Stimulated activated CD4-positive, alpha-beta T cell treated with anti-CD3 and anti-CD28 coated beads, Interleukin-1b, Interleukin-23, amount 100 ng/mL, for 1 hour (primary cell): ENCODE measurements at places on chromosomes 5 and 9.

DNA sequence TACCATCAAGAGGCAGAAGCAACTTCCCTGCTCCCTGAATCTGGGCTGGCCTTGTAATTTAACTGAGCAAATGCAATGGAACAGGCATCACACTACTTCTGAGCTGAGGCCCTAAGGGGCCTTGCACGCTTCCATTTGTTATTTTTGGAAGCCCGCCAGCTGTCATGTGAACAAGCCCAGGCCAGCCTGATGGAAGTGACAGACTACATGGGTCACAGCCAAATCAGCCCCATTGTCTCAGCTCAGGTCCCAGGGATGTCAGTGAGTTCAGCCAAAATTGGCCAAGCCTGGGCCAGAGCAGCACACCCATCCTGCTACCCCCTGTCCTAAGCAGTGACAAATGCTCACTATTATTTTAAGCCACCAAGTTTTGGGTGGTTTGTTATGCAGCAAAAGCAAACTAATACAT is 72.8 kb downstream of the PRRT1B start:
- no peak for DNase-seq

- DNase-seq: no peak
These were observed 289.9 kb downstream of the DMAC1 start for GRCh38 chr9:7509576-7510145.

GRCh38 chr5:138981131-138981530 is 106.0 kb upstream of the LRRTM2 start:
- DNase-seq: no peak

DNA sequence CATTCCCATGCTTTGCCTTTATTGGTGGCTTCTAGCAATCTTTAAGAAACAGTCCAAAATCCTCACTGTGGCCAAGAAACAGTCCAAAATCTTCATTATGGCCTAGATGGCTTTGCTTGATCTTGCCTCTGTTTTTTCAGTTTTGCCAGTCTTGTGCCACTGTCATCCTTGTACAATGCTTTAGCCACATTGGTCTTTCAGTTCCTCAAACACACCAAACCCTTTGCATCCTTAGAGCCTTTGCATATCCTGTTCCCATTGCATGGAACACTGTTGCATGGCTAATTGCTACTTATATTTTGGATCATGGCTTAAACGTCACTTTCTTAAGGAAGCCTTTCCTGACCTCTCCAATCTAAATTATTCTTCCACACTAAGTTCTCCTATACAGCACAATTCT is 22.1 kb downstream of the MRRF start:
- DNase-seq: no peak

DNA sequence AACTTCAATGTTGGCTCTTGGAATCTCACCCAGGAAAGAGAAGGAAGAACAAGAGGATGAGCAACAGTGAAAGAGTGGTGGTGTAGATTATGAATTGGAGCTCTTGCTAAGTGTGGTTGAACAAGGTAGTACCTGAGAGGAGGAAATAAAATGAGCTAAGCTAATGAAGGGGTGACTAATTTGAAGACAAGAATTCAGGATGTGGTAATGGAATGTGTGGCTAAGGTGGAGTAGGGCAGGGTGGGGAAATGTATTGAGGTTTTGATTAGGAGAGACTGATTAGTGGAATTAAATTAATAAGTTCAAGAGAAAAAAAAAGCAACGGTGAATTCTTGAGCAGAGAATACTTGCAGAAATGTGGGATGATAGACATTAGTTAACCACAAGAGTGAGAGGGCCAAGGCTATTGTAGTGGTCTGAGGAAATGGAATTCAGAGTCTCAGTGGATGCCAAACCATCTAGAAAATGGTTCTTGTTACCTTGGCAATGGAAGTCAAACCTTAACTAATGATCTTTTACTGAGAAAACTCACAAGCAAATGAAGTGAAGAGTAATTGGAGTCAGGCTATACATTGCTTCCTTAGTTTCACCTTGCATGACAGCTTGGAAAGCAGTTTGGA is 648.3 kb upstream of the ZNF608 start:
- DNase-seq: no peak

GRCh38 chr9:7103367-7103766 is 345.6 kb downstream of the KDM4C start:
- no peak for DNase-seq

DNA sequence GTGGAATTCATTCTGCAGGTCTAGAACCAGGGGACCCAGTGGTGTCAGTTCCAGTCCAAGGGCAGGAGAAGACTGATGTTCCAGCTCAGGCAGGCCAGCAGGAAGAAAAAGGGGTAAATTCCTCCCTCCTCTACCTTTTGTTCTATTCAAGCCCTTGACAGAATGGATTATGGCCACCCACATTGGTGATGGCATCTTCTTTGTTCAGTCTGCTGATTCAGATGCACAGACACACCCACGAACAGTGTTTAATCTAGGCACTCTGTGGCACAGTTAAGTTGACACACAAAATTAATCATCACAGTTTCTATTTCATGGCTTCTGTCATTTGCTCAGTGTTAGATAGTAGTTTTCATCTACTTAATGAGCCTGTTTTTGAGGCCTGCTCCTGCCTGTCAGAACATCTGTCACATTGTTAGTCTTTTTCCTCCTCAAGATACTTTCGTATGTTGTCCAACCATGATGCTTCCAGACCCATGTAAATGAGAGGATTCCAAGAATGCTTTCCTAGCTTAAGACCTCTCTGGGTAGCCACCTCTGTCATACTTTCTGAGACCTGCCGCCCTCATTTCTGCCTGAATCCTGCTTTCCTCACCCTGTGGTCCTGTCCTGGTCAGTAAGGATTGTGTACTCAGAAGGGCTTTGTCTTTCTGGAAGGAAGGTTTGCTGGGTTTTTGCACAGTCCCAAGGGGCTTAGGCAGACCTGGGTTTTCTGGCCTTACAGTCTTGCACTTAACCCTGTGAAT is 72.5 kb downstream of the SPIN1 start:
- no peak for DNase-seq

- no peak for DNase-seq
These were observed 3.3 kb downstream of the ANKS6 start for GRCh38 chr9:98793031-98793430.

GRCh38 chr5:166330036-166330435 is 1961.4 kb upstream of the WWC1 start:
- no peak for DNase-seq

GRCh38 chr5:79495311-79495710 is 18.6 kb downstream of the HOMER1 start:
- DNase-seq: no peak

GRCh38 chr9:99345942-99346341 is 123.9 kb downstream of the SEC61B start:
- DNase-seq: no peak

GRCh38 chr5:164306662-164307061 is 801.2 kb downstream of the MAT2B start:
- DNase-seq: no peak

GRCh38 chr5:23014266-23014665 is 161.1 kb upstream of the CDH12 start:
- no peak for DNase-seq

- DNase-seq: no peak
These were observed 254.3 kb upstream of the PDE4D start for GRCh38 chr5:60147791-60148190.

GRCh38 chr5:32476891-32477290 is 32.4 kb upstream of the ZFR start:
- no peak for DNase-seq

DNA sequence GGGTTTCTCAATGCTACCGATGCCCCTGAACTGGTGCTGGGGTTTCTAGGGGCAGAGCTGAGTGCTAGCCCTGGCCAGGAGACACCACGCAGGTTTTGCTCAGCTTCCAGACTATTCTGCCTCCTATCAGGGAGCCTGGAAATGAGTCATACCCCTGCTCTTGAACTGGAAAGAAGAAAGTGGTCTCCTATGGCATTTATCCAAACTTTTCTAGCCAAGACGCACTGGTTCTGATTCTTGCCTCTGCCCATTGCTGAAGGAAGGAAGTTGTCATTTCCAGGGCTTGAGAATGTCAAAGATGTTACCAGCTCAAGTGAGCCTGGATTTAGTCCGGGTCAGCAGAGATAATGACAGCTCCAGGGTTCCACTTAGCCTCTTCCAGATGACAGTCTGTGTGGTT is 561.9 kb downstream of the CDK5RAP2 start:
- no peak for DNase-seq

- DNase-seq: no peak
These were observed 9.6 kb downstream of the FBXW2 start for GRCh38 chr9:120783602-120784047.

DNA sequence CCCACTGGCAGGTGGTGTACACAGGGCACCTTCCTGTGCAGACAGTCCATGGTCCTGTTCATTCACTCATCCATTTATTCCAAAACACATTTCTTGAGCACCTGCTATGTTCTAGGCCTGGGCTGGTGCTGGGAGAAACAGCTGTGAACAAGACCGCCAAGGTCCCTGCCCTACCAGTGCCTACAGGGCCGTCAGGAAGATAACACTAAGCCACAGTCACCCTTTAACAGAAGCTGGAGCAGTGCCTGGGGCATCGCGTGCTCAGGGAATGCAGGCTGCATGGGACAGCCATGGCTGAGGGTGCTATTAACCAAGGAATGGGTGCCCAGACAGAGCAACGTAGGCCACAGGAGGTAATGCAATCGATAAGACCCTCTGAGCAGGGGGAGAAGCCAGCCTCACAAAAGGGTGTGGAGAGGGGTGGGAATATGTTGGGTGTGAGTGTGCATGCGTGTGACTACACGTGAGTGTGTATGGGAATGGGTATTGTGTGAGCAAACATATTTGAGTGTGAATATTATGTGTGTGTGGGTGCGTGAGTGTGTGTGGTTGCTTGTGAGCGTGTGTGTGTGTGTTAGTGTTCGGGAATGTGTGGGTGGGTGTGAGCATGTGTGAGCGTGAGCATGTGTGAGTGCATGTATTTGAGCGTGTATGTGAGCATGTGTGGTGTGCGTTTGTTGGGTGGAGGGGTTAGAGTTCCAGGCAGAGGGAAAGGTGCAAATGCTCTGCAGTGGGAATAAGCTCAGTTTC is 19.1 kb downstream of the DUSP1 start:
- no peak for DNase-seq

DNA sequence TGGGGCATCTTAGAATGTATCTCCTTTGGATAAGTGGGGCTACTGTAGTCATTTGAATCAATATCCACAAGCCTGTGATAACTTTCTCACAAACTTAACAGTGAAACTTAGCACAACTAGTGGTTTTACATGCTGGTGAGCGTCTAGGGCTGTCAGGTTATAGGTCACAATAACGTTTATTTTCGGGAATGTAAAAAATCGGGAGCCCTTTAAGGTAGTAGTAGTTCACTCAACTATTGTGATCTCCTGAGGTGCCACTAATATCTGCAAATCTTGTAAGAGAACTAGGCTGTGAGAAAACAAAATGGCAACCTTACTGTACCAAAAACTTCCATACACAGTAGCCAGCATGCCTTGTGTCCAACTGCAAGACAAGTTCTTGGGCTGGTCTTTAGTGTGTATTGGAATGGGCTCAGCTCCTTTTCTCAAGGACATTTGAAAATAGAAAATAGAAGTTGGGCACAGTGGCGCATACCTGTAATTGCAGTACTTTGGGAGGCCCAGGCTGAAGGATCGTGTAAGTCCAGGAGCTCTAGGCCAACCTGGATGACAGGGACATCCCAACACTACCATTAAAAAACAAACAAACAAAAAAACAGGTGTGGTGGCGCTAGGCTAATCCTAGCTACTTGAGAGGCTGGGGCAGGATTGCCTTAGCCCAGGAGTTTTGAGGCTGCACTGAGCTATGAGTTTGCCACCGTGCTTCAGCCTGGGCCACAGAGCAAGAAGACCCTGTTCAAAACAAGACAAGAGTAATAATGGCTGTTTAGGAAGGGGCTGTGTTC is 5.2 kb upstream of the PKN3 start:
- no peak for DNase-seq

DNA sequence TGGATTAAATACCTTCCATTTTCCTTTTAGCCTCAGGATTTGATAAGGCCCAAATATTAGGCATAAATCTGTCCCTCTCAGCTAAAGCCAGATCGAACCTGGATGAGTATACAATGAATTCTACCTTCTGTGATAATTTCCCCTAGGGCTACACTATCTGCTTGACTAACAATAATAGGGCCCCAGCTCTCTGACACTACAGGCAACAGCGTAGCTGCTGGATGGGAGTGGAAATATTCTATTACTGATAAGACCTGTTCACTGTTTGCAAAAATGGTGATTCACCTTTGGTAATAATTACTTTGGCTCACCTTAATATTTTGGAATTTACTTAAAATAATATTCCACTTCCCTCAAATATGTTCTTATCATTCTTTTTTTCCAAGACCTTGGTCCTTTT is 644.2 kb upstream of the SEMA6A start:
- no peak for DNase-seq

GRCh38 chr9:91307279-91307678 is 54.4 kb downstream of the AUH start:
- DNase-seq: no peak

DNA sequence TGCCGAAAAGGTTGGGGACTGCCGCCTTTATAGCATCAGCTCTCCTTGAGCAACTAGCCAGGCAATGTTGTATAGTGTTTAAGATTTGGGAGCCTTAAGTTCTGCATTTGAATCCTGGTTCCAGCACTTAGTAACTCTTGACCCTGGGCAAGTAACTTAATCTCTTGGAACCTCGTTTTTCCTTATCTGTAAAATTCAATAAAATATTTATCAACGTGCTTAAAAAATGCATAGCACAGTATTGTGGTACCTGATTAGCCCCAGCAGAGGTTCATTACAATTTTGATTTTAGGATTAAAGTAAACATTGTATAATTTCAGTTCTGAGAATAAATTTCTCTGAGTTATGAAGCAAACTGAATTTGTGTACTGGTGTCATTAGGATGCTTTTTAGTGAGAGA is 66.4 kb downstream of the ZSWIM6 start:
- DNase-seq: no peak

DNA sequence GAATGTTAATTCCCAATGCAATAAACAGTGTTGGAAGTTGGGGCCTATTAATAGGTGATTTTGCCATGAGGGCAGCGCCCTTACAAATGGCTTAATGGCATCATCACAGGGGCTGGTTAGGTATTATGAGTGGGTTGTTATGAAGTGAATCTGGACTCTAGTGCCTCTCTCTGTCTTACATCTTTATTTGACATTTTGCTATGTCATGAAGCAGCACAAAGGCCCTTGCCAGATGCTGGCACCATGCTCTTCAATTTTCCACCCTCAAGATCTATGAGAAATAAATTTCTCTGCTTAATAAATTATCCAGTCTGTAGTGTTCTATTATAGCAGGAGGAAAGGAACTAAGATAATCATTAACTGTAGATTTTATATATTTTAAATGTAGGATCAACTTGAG is 1098.7 kb upstream of the NUDT12 start:
- DNase-seq: no peak
